ENCODE measurements at places on chromosomes 4 and X.

GRCh38 chr4:21092531-21092930 lies 392.3 kb downstream of the PACRGL start:
- no peak for DNase-seq

DNA sequence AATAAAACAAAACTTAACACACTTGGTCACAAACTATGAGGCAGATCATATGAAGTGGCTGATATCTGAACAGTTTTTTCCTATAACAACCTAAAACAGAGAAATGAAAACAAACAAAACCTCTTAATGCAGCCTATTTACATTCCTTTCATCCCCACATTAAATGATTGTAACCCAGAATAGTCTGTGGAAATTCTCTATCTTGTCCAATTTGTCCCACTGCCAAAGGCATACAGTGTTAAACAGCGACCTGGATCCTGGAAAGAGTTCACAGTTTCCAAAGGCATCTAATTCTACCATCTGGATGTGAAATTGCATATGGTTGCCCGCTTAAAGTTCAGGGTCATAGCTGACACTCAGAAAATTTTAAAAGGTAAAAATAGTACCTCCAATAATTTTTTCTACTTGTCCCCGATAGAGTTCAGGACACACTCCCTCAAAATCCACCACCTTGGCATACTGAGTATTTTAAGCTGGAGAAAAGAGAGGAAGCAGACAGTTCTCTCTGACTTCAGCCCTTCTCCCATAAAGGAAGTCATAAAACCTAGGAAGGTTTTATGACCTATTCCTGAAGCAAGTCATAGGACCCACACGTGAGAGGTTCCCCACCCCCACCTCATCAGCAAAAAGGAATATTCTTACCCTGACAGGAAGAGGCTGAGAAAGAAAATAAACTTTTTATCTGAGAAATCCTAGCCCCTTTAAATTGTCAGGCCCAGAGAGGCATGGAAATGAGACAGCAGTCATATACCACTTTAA lies 270.2 kb downstream of the PAPSS1 start:
- no peak for DNase-seq

DNA sequence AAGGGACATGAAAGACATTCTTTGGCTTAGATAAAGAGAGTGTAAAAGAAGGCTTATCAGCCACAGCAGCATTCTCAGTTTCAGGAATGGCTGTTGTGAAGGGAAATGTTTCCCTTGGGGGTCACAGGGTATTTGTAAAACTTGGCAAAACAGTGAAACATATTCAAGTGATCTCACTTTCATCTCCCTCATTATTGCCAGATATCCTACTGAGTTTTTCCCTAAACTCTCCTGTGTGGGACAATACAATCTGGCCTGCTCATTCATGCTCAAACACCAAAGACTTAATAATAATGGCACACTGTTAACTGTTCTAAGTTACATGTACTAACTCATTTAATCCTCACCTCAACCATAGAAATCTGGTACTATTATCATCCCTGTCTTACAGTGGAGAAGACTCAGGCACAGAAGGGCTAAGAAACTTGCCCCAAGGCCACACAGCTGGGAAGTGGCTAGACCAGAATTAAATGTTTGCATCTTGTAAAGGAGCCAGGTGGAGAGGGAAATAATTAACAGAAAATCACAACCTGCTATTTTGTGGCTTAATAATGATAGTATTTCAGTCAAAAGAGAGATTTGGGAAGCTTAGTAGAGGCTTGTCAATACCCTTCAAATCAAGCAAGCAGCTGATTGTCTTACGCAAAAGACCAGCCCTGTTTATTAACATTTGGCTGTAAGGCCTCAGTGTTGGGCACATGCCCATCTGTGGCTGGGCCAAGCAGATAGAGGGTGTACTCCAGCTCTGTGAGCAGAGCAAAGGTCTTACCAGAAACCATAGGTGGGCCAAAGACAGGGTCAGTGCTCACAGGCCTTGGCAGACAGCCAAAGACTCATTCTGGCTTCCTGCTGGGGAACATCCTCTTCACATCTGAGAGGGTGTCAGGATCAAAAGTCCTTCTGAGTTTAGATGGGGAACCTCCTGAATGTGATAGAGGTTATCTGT lies 17.3 kb downstream of the SMPX start:
- DNase-seq = no peak

DNA sequence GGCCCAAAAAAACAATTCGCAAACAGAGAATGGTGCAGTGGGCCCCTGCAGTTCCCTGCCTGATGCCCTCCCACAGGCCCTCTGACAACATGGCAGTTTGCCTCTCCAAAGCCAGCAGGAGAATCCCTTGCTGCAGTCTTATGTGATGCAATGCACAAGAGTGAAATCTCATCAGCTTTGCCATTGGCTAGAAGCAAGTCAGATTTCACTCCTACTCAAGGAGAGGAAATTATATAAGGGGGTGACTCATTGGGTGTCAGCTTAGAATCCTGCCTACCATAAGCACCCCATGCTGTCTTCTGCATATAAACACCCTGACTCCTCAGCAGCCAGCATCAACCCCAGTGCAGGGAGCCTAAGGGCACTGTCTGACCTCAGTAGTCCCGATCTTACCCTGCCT lies 157.3 kb upstream of the LDB2 start:
- DNase-seq = no peak

- DNase-seq = no peak
Measured at GRCh38 chrX:154828016-154828408, 6.5 kb downstream of the SMIM9 start.

DNA sequence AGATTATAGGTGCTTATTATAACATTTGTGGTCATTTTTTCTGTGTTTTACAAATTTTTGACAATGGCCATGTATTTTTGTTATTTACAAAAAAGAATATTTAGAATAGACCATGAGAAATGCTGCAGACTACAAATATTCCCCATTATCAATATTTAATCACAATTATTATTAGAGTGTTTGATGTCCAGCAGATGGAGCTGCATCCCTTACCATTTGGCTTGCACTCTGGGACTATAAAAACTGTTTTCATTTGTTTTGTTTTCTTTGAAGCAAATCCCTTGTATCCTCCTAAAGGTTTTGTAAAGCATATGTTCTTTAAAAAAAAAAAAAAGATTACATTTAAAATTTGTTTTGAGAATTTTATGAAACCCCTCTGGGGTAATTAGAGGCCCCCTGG lies 85.6 kb upstream of the CXorf66 start:
- DNase-seq = no peak

DNA sequence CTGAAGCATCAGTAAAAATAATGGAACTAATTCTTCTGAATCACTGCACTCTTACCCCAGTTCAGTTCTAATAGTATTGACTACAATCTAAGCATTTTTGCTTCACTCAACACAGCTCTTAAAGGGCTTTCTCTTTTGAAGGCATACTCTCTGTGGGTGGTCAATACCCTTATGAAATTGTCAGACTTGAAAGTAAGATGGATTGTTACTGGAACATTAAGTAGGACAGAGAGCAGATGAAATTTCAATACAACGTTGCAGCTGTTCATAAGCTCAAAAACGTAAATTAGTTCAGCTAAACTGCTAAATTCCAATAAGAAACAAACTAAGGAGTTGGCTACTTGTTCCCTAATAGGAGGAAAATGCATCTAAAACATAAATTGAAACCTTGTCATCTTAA lies 352.3 kb upstream of the TENM3 start:
- no peak for DNase-seq

DNA sequence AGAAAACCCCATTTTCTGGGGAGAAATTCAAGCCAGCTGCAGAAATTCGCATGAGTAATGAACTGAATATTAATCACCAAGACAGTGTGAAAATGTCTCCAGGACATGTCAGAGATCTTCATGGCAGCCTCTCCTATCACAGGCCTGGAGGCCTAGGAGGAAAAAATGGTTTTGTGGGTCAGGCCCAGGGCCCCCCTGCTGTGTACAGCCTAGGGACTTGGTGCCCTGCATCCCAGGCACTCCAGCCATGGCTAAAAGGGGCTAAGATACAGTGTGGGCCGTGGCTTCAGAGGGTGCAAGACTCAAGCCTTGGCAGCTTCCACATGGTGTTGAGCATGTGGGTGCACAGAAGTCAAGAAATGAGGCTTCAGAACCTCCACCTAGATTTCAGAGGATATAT lies 185.9 kb upstream of the GATB start:
- no peak for DNase-seq

GRCh38 chr4:175339100-175339707 lies 421.0 kb downstream of the ADAM29 start:
- DNase-seq = no peak

GRCh38 chr4:182421753-182422152 lies 178.6 kb downstream of the TENM3 start:
- DNase-seq = no peak

DNA sequence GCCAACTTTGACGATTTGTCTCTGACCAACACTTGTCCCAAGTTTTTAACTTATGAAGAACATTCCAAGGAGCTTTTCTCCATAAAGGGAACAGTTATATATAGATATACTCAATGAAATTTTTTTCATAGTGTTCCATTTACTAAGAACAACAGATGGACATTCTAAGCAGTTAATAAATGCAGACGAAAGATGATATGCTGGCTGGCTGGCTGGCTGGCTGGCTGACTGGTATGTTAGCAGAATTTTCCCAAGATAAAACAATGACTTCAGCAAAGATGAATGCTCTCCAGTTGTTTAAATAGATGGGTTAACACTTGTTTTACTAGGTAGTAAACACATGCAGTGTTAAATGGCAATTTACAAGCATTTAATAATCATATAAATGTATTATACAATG lies 62.2 kb downstream of the SPANXN3 start:
- DNase-seq = no peak

DNA sequence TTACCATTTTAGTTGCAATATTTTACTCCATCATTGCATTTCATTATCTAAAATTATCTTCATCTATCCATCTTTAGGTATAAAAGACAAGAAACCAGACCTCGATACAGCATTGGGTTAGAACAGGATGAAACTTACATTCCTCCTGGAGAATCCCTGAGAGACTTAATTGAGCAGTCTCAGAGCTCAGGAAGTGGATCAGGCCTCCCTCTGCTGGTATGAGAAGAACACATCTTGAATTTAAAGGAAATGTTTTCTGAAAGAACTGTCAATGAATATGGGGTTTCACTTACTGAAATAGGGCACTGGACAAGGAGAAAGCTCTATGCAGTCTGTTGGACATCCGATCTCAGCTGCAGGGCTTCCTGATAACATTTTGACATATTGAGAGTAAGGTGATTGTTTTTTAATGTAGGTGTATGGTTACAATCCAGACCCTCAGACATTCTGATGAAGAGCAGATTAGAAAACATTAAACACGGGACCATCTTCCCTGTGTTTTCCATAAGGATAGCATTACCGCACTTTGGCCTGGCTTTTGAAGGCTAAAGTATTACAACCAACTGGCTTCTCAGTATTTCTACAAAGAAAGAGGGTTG lies 367.2 kb downstream of the BMPR1B start:
- no peak for DNase-seq

GRCh38 chr4:58477950-58478349 lies 1367.8 kb upstream of the IGFBP7 start:
- DNase-seq = no peak
